ENCODE measurements at places on chromosomes 4 and X.

- H3K4me3 ChIP-seq: no peak overlapping the region
- H3K27ac ChIP-seq: no peak overlapping the region
- H3K4me1 ChIP-seq: no peaks in the 10 kb centered on the region
These were observed 155.0 kb upstream of the RPS6KA3 start for GRCh38 chrX:20421697-20422096.

GRCh38 chr4:158193171-158193749, 17.0 kb upstream of the TMEM144 start:
- no peak overlapping the region for H3K4me3 ChIP-seq
- no peaks in the 10 kb centered on the region for H3K36me3 ChIP-seq
- no peak overlapping the region for H3K27ac ChIP-seq
- H3K27me3 ChIP-seq: no peaks in the 10 kb centered on the region
- no peaks in the 10 kb centered on the region for H3K4me1 ChIP-seq

- H3K36me3 ChIP-seq: no peaks in the 10 kb centered on the region
- H3K27me3 ChIP-seq: no peaks in the 10 kb centered on the region
- no peak for DNase-seq
- no peak overlapping the region for H3K27ac ChIP-seq
These were observed 37.4 kb downstream of the RUFY3 start for GRCh38 chr4:70759126-70759525.

DNA sequence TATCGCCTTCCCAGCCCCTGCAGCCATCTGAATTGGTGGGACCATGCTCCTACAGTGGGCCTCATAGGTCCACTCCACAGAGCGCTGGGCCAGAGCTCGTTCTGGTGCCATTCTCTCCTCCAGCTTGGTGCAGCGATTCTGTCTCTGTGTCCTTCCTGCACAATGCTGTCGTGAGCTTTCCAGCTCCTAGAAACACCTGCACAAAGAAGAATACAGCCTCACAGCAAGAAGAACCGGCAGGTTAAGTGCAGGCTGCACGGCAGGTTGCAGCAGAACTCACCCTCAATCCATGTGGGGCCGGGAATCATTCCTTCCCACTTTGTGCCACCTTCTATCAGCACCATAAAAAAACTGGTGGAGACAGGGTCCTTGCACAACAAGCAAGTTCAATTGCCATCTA, 101.2 kb upstream of the ENPP6 start:
- H3K27me3 ChIP-seq: no peaks in the 10 kb centered on the region
- no peaks in the 10 kb centered on the region for H3K4me1 ChIP-seq

- H3K36me3 ChIP-seq: no peaks in the 10 kb centered on the region
- no peak overlapping the region for H3K27ac ChIP-seq
- H3K4me3 ChIP-seq: no peak overlapping the region
- H3K27me3 ChIP-seq: no peaks in the 10 kb centered on the region
- H3K4me1 ChIP-seq: no peaks in the 10 kb centered on the region
These were observed 67.2 kb upstream of the C1GALT1C1 start for GRCh38 chrX:120697053-120697452.

DNA sequence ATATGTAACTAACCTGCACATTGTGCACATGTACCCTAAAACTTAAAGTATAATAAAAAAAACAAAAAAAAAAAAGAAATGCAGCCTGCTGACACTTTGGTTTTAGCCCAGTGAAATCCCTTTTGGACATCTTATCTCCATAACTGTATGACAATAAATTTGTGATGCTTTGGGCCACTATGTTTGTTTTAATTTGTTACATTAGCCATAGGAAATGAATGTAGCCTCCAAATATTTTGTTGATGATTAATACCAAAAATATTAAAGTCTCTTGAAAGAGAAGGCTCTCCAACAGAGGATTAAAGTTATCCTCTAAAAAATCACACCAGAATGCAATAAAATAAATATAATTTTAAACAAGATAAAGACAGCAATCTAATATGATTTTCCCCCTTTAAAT, 852.7 kb upstream of the SLIT2 start:
- no peaks in the 10 kb centered on the region for H3K36me3 ChIP-seq
- no peak overlapping the region for H3K27ac ChIP-seq
- no peak for DNase-seq
- no peaks in the 10 kb centered on the region for H3K27me3 ChIP-seq
- no peak overlapping the region for H3K4me3 ChIP-seq
- H3K4me1 ChIP-seq: no peaks in the 10 kb centered on the region

GRCh38 chr4:76548704-76549103, 113.7 kb downstream of the SHROOM3 start:
- H3K27ac ChIP-seq: no peak overlapping the region
- H3K36me3 ChIP-seq: no peaks in the 10 kb centered on the region
- H3K27me3 ChIP-seq: no peaks in the 10 kb centered on the region
- H3K4me1 ChIP-seq: peaks cover 11% of the 10 kb centered on the region
- no peak overlapping the region for H3K4me3 ChIP-seq

DNA sequence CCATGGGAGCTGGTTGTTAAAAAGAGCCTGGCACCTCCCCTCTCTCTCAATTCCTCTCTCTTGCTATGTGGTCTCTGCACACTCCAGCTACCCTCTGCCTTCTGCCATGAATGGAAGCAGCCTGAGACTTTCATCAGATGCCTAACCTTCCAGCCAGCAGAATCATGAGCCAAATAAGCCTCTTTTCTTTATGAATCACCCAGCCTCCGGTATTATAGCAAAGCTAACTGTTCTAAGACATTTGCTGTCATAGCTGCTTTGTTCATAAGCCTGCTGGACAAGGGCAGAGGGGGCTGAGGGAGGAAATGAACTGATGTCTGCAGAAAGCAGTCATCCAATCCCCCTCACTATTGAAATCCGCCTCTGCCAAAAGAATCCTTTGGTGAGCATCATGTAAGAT, 196.7 kb downstream of the ZNF330 start:
- no peak overlapping the region for H3K4me3 ChIP-seq
- no peak for DNase-seq
- no peaks in the 10 kb centered on the region for H3K4me1 ChIP-seq
- no peaks in the 10 kb centered on the region for H3K27me3 ChIP-seq

- no peak for DNase-seq
- H3K36me3 ChIP-seq: no peaks in the 10 kb centered on the region
- H3K4me3 ChIP-seq: no peak overlapping the region
- no peak overlapping the region for H3K27ac ChIP-seq
- H3K27me3 ChIP-seq: peaks cover 21% of the 10 kb centered on the region
These were observed 2.1 kb downstream of the GAB3 start for GRCh38 chrX:154748712-154749339.

- no peaks in the 10 kb centered on the region for H3K4me1 ChIP-seq
- H3K4me3 ChIP-seq: no peak overlapping the region
- H3K36me3 ChIP-seq: no peaks in the 10 kb centered on the region
- H3K27me3 ChIP-seq: no peaks in the 10 kb centered on the region
- H3K27ac ChIP-seq: no peak overlapping the region
These were observed 534.4 kb upstream of the PCDH10 start for GRCh38 chr4:132614682-132615081.
